SJSA1 (cell line): ENCODE measurements at places on chromosomes 3 and 15. TPM values are rescaled to one million over a fixed set of nuclear protein-coding genes. Genes with fewer than 3 reads are reported as not detected.

The EPHB1 gene
- total RNA-seq, result not detected in 2 replicates

The RAB8B gene
- total RNA-seq, result 66.8 and 75.1 TPM in 2 replicates

The FANCI gene
- total RNA-seq, result 104 and 138 TPM in 2 replicates

The LMCD1 gene
- total RNA-seq, result 6.0 and 15.6 TPM in 2 replicates

GRCh38 chr15:67422296-67422695 is 98.6 kb upstream of the C15orf61 start:
- H3K27ac ChIP-seq, result no peak overlapping the region
- no peaks in the 10 kb centered on the region for H3K27me3 ChIP-seq
- peaks cover 2% of the 10 kb centered on the region for H3K4me1 ChIP-seq
- no peak overlapping the region for H3K4me3 ChIP-seq

DNA sequence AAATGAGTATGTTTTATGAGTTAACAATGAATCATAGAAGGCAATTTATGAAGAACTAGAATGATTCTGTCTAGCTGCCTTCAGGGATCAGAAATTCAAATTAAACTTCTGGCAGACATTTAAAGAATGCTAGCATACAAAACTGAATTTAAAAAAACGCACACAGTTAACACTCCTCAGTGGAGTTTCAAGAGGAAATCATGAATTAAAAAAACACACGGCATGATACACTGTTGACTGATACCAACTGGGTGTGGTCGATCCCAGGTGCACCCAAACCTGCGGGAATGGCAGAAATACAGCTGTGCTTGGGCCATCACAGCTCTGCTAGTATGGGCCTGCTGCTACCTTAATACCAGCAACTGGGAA is 526.0 kb downstream of the FOXP1 start:
- peaks cover under 1% of the 10 kb centered on the region; the same call in 1 of the 2 replicates for H3K36me3 ChIP-seq
- peaks cover 46% of the 10 kb centered on the region for H3K4me1 ChIP-seq
- no peak for DNase-seq
- H3K27ac ChIP-seq, result no peak overlapping the region
- H3K27me3 ChIP-seq, result no peaks in the 10 kb centered on the region
- no peak overlapping the region for H3K4me3 ChIP-seq

GRCh38 chr3:145767909-145768308 is 393.1 kb downstream of the PLOD2 start:
- no peak overlapping the region for H3K27ac ChIP-seq
- H3K27me3 ChIP-seq, result no peaks in the 10 kb centered on the region; the same call in 1 of the 2 replicates
- no peak for DNase-seq
- no peaks in the 10 kb centered on the region for H3K36me3 ChIP-seq
- no peak overlapping the region for H3K4me3 ChIP-seq

GRCh38 chr3:78879295-78879860 is 888.4 kb downstream of the ROBO1 start:
- H3K27ac ChIP-seq, result no peak overlapping the region
- no peak overlapping the region for H3K4me3 ChIP-seq
- no peaks in the 10 kb centered on the region for H3K27me3 ChIP-seq

- DNase-seq, result no peak
- H3K36me3 ChIP-seq, result no peaks in the 10 kb centered on the region
- peaks cover 5% of the 10 kb centered on the region; the same call in 1 of the 2 replicates for H3K4me1 ChIP-seq
- H3K27me3 ChIP-seq, result peaks cover 19% of the 10 kb centered on the region
- no peak overlapping the region for H3K27ac ChIP-seq
Observed at GRCh38 chr15:45121706-45122417, 7.7 kb downstream of the DUOXA2 start.

GRCh38 chr15:63986185-63986680 is 60.1 kb downstream of the DAPK2 start:
- H3K27me3 ChIP-seq, result no peaks in the 10 kb centered on the region
- no peak overlapping the region for H3K27ac ChIP-seq
- no peaks in the 10 kb centered on the region for H3K36me3 ChIP-seq
- no peak overlapping the region for H3K4me3 ChIP-seq

- H3K27ac ChIP-seq, result no peak overlapping the region
- H3K4me3 ChIP-seq, result no peak overlapping the region
- H3K4me1 ChIP-seq, result no peaks in the 10 kb centered on the region
- no peaks in the 10 kb centered on the region for H3K36me3 ChIP-seq
Observed at GRCh38 chr3:133695560-133696171, 33.9 kb upstream of the TOPBP1 start.

DNA sequence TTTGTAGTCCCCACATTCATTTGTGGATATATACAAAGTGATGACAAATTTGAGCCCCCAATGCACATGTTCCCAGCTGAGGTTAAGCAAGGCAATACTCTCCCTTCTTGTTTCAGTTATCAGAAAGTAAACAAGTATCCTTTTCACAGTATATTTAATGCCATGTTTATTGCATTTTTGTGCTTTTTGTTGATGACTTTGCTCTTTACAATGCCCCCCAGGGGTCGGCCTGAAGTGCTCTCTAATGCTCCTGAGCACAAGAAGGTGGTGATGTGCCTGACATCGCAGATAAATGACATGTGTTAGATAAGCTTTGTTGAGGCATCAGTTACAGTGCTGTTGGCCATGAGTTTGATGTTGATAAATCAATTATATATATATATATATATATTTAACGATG is 57.7 kb upstream of the THSD4 start:
- H3K36me3 ChIP-seq, result no peaks in the 10 kb centered on the region
- H3K27ac ChIP-seq, result no peak overlapping the region
- no peaks in the 10 kb centered on the region for H3K27me3 ChIP-seq

GRCh38 chr3:174873832-174874657 is 14.9 kb downstream of the NAALADL2 start:
- no peaks in the 10 kb centered on the region for H3K4me1 ChIP-seq
- no peak overlapping the region for H3K27ac ChIP-seq
- no peak overlapping the region for H3K4me3 ChIP-seq
- no peaks in the 10 kb centered on the region for H3K27me3 ChIP-seq

- no peak overlapping the region for H3K4me3 ChIP-seq
- no peak for DNase-seq
- no peak overlapping the region for H3K27ac ChIP-seq
- no peaks in the 10 kb centered on the region for H3K4me1 ChIP-seq
- no peaks in the 10 kb centered on the region for H3K27me3 ChIP-seq
Observed at GRCh38 chr15:90306560-90306959, 41.1 kb downstream of the NGRN start.

GRCh38 chr3:80978216-80978969 is 783.1 kb downstream of the GBE1 start:
- H3K4me3 ChIP-seq, result no peak overlapping the region
- no peaks in the 10 kb centered on the region for H3K36me3 ChIP-seq
- H3K4me1 ChIP-seq, result no peaks in the 10 kb centered on the region

GRCh38 chr15:70486451-70487386 is 276.6 kb downstream of the UACA start:
- peak; percentile 37 for DNase-seq
- no peaks in the 10 kb centered on the region for H3K36me3 ChIP-seq
- peaks cover 22% of the 10 kb centered on the region for H3K4me1 ChIP-seq
- no peak overlapping the region for H3K4me3 ChIP-seq
- H3K27me3 ChIP-seq, result no peaks in the 10 kb centered on the region

GRCh38 chr15:33157371-33158037 is 37.0 kb downstream of the FMN1 start:
- no peak for DNase-seq
- no peak overlapping the region for H3K4me3 ChIP-seq
- no peak overlapping the region for H3K27ac ChIP-seq
- H3K4me1 ChIP-seq, result no peaks in the 10 kb centered on the region
- peaks cover 11% of the 10 kb centered on the region; the same call in 1 of the 2 replicates for H3K27me3 ChIP-seq

- DNase-seq, result no peak
- H3K4me3 ChIP-seq, result no peak overlapping the region
- H3K36me3 ChIP-seq, result no peaks in the 10 kb centered on the region
- H3K27ac ChIP-seq, result no peak overlapping the region
- no peaks in the 10 kb centered on the region for H3K4me1 ChIP-seq
Observed at GRCh38 chr3:143727391-143727790, 120.9 kb downstream of the SLC9A9 start.

- no peak for DNase-seq
- H3K36me3 ChIP-seq, result no peaks in the 10 kb centered on the region
- H3K4me1 ChIP-seq, result no peaks in the 10 kb centered on the region
- H3K27me3 ChIP-seq, result 0 out of 2 replicates have a peak, but pooled peaks cover 2% of the 10 kb centered on the region
Observed at GRCh38 chr3:151452841-151453240, 8.0 kb downstream of the IGSF10 start.

DNA sequence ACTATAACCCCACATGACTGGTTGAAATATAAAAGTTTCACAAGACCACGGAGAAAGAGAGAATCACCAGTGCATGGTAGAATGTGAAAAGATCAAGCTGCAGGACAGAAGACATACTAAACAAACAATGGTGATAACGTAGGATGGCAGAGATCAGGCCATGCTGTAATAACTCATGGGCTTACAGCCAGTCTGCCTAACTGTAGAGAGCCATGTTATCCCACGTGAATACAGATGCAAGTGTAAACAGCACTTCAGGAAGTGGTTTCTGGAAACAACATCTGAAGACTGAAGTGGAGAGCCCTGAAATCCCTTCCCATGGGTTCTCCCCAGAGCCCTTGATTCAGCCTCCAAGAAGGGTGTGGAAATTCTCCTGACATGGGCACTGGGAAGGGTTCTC is 103.2 kb upstream of the SLCO2A1 start:
- DNase-seq, result no peak
- no peaks in the 10 kb centered on the region for H3K27me3 ChIP-seq
- no peak overlapping the region for H3K27ac ChIP-seq

GRCh38 chr3:42702066-42702951 is at the start of gene HHATL:
Gene HHATL (minus strand): TSS chr3:42702798. CDS start chr3:42700826, 1,972 bp downstream.
- H3K27me3 ChIP-seq, result no peaks in the 10 kb centered on the region
- no peak within 1 kb of the TSS for H3K27ac ChIP-seq
- H3K36me3 ChIP-seq, result no peaks in the 10 kb centered on the region
- no peak for DNase-seq
- H3K4me1 ChIP-seq, result no peaks in the 10 kb centered on the region

DNA sequence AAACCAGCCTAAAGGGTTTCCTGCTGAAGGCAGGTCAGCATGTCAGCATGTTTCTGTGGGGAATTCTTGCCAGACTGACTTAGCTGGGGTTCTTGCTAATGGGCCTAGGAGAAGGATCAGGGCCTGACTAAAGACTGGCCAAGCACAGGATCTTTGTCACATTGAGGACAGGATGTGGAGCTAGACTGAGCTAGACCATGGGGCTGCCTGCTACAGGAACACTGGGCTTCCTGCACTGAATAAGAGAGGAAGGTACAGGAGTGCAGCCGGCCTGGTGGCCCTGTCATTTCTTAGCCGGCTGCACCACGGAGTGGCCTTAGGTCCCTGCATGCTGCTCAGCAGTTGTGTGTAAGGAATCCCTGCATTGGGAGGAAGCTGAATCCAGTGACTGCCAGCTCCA is 68.2 kb downstream of the GABRG3 start:
- H3K4me1 ChIP-seq, result no peaks in the 10 kb centered on the region
- no peak overlapping the region for H3K27ac ChIP-seq
- H3K4me3 ChIP-seq, result no peak overlapping the region

GRCh38 chr3:194817936-194818335 is 132.3 kb downstream of the FAM43A start:
- no peaks in the 10 kb centered on the region for H3K27me3 ChIP-seq
- H3K4me3 ChIP-seq, result no peak overlapping the region
- H3K4me1 ChIP-seq, result no peaks in the 10 kb centered on the region
- H3K36me3 ChIP-seq, result no peaks in the 10 kb centered on the region
- no peak overlapping the region for H3K27ac ChIP-seq

DNA sequence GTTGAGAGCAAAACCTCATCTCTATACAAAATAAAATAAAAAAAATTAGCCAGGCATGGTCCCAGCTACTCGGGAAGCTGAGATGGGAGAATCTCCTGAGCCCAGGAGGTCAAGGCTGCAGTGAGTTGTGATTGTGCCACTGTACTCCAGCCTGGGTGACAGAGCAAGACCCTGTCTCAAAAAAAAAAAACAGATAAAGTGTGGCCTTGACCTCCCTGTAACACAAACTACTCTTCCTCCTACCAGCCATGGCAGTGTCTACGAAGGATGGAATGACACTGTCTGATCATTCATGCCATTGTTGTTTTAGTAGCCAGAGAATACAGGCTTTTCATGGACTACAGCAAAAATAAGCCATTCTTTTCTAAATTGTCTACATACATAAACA is 117.1 kb upstream of the IQSEC1 start:
- no peak overlapping the region for H3K27ac ChIP-seq
- H3K27me3 ChIP-seq, result no peaks in the 10 kb centered on the region; the same call in 1 of the 2 replicates
- no peaks in the 10 kb centered on the region for H3K4me1 ChIP-seq
- H3K4me3 ChIP-seq, result no peak overlapping the region
